ENCODE measurements at places on chromosomes 5 and 9. TPM values are rescaled to one million over a fixed set of nuclear protein-coding genes. Genes with fewer than 3 reads are reported as not detected.

SLC12A7 gene
- 49.5 TPM for total RNA-seq

LCN12 gene
- 1.9 TPM for total RNA-seq

IFNA4 gene
- not detected for total RNA-seq

KCNV2 gene
- total RNA-seq: not detected

CD274 gene
- 16.5 TPM for total RNA-seq

TPD52L3 gene
- total RNA-seq: not detected

DNA sequence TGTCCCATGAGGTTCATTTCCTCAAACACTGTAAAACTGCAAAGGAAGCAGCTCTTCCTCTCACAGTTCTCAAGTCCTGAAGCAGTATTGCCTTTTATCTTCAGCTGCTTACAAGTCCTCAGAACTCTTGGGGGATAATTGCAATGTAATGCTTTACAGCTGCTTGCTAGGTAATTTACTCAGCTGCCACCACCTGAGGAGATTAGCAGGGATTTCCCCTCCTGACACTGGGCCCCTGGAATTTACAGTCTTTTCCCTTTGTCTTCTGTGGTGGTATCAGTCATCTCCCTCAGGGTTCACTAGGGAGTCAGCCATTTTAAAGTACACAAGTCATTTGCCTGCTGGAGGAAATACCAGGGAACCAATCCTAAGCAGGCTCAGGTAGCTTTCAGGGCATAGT, 754.3 kb upstream of the GRAMD2B start:
- H3K4me1 ChIP-seq: no peaks in the 10 kb centered on the region
- H3K27me3 ChIP-seq: no peaks in the 10 kb centered on the region
- DNase-seq: no peak
- no peak overlapping the region for H3K4me3 ChIP-seq
- H3K36me3 ChIP-seq: no peaks in the 10 kb centered on the region
- H3K27ac ChIP-seq: no peak overlapping the region

DNA sequence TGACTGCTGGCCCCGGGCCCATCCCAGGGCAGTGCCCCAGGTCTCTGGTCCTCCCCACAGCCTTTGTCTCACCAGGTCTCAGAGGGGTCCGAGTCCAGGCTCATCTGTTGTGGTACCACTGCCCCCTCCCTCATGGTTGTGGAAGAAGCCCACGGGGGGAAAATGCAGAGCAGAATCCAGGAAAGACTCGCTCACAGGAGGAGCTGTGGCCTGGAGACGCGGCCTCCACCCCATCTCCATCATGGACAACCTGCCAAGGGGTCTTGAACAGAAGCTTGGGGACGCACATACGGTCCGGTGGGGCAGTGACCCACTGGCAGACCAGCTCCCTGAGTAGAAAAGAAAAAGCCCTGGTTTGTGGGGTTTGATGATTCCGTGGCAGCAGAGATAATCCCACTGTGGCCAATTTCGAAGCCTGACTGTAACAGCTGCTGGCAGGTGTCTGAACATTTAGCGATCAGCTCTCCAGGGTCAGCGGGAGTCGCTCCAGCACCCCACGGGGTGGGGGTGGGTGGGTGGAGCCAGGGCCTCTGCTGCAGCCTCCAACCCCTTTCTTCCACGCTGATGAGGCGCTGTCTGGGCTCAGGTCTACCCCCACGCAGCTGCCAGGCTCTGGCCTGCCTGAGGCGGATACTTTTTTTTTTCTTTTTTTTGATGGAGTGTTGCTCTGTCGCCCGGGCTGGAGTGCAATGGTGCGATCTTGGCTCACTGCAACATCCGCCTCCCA, 1.9 kb upstream of the GRIN1 start:
- H3K4me1 ChIP-seq: peaks cover 6% of the 10 kb centered on the region
- H3K27ac ChIP-seq: no peak overlapping the region
- no peaks in the 10 kb centered on the region for H3K36me3 ChIP-seq
- no peak for DNase-seq

GRCh38 chr5:163135849-163136248, 301.5 kb upstream of the CCNG1 start:
- H3K27me3 ChIP-seq: no peaks in the 10 kb centered on the region
- no peak for DNase-seq
- no peaks in the 10 kb centered on the region for H3K36me3 ChIP-seq

DNA sequence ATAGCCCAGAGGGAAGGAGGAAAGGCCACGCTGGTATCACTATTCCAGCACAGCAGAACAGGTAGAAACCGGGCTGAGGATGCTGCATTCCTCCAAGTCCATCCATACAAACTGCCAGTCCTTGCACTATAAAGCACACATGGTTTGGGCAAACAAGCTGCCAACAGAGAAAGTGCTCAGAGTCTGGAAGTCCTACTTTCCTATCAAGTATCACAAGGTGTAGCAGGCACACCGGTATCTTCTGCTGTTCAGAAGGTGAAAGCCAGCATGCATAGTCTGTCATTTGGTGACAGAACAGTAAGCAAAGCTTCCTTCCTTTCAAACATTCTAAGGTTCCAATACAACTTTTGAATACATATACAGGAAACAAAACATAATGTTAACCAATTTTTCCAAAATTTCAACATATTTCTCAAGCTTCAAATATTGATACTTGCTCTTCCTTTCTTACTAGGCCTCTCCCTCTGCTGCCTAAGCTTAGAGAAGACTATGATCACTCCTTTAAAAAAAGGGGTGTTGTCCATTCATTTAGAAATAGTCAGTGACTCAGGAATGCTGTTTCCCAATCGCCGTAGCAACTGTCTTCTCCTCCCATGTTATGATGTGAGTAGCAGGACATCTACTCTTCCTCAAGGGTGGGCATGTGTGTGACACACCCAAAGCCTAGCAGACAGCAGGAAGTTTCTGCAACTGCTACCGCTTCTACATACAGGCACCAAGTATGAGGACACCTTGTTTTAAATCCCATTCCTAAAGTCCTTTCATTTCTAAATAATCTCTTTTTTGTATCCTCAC, 14.7 kb downstream of the DIAPH1 start:
- peak overlapping the region; percentile 81 for H3K27ac ChIP-seq
- H3K4me1 ChIP-seq: peaks cover 92% of the 10 kb centered on the region
- no peak overlapping the region for H3K4me3 ChIP-seq

- no peak for DNase-seq
- H3K27ac ChIP-seq: no peak overlapping the region
- no peaks in the 10 kb centered on the region for H3K4me1 ChIP-seq
- no peaks in the 10 kb centered on the region for H3K36me3 ChIP-seq
- H3K4me3 ChIP-seq: no peak overlapping the region
These were observed 151.8 kb upstream of the PPP1R2B start for GRCh38 chr5:156698323-156698722.

DNA sequence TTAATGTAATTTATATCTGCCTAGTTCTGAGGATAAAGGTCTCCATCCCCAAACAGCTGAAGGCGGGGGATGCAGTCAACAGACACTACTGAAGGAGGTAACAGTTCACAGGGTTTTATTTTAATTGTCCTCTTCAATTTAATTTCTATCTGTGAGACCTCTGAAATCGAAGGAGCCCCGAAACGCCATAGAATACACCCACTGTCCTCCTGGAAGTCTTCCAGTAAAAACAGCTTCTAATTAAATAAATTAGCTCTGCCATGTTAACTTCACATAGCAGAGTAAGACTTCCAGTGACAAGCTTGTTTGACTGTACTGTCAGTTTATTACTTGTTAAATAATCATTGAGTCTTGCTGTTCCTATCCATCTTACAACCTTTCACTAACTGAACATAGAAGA, 193.5 kb downstream of the SEC61B start:
- no peak for DNase-seq
- no peaks in the 10 kb centered on the region for H3K36me3 ChIP-seq
- no peaks in the 10 kb centered on the region for H3K4me1 ChIP-seq
- no peak overlapping the region for H3K27ac ChIP-seq

DNA sequence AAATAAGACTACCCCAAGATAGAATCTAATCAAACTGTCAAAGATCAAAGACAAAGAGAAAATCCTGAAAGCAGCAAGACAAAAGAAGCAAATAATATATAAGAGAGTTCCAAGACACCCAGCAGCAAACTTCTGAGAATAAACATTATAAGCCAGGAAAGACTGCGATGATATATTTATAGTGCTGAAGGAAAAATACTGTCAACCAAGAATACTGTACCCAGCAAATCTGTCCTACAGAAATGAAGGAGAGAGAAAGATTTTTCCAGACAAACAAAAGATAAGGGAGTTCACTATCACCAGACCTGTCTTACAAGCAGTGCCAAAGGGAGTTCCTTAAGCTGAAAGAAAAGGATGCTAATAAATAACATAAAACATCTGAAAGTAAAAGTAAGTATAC, 227.4 kb downstream of the DENND1A start:
- no peaks in the 10 kb centered on the region for H3K4me1 ChIP-seq
- no peaks in the 10 kb centered on the region for H3K36me3 ChIP-seq
- no peak overlapping the region for H3K27ac ChIP-seq
- DNase-seq: no peak

DNA sequence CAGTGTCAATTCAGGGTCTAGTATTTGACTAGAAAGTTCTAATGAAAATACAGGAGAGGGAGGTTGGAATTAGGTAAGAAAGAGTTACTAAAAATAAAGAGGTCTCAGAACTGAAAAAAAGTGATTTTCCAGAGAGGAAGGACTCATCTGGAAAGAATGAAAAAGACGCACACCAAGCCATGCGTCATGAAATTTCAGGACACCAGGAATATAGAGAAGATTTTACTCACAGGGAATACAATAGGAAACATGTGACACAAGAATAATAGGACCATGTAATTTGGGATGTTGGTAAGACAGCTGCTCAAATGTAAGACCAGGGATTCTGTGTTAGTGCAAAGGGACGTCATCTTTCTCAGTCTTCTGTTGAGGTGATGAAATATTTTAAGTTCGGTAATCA, 224.7 kb downstream of the GDNF start:
- H3K4me1 ChIP-seq: no peaks in the 10 kb centered on the region
- H3K27me3 ChIP-seq: no peaks in the 10 kb centered on the region
- H3K36me3 ChIP-seq: no peaks in the 10 kb centered on the region
- no peak overlapping the region for H3K27ac ChIP-seq
- no peak for DNase-seq
- no peak overlapping the region for H3K4me3 ChIP-seq

DNA sequence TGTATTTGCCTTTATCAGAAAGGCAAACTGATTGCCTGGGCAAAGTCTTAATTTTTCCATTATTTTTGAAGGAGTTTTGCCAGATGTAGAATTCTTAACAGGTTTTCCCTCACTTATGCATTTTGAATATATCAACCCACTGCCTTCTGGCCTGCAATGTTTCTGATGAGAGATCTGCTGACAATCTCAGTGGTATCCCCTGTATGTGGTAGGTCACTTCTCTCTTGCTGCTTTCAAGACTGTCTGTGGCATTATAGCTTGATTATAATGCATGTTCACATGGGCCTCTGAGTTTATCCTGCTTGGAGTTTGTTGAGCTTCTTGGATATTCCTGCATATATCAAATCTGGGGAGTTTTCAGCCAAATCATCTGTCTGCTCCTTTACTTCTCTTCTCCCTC, 82.2 kb downstream of the HABP4 start:
- no peak overlapping the region for H3K27ac ChIP-seq
- H3K4me3 ChIP-seq: no peak overlapping the region
- no peaks in the 10 kb centered on the region for H3K27me3 ChIP-seq

GRCh38 chr9:119559986-119560385, 190.8 kb upstream of the BRINP1 start:
- H3K27me3 ChIP-seq: no peaks in the 10 kb centered on the region
- no peaks in the 10 kb centered on the region for H3K36me3 ChIP-seq
- no peak overlapping the region for H3K4me3 ChIP-seq
- DNase-seq: no peak
- peaks cover 8% of the 10 kb centered on the region for H3K4me1 ChIP-seq

DNA sequence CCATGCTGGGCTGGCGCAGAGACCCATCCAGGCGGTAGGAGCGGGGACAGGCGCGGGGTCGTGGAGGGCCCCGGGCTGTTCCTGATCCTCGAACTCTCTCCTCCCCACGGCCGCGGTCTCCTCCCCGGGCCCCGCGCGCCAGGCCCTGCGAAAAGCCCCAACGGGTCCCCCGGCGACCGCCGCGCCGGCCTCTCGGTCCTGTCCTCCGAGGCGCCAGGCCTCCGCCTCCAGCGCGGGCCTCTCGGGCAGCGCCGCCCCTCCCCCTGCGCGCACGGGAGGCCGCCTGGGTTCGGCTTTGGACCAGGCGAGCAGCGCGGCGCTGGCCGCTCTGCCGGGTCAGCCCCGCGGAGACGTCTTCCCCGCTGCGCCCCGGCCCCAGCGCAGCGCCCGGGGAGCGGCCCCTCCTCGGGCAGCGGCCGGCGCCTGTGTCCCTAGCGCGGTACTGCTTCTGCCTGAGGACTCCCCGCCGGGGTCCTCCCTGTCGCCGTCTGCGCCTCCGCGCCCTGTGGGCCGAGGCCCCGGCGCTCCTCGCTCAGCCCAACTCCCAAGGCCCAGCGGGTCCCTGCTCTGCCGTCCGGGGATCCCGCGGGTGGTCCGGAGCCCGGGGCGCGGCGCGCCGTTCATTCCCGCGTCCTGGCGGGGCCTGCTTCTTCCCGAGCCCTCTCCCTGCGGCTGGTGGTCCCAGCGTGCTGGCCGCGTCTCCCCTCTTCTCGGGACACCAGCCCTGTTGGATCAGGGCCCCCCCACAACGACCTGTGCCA, 13.4 kb downstream of the COL23A1 start:
- peaks cover 40% of the 10 kb centered on the region for H3K27me3 ChIP-seq
- H3K4me1 ChIP-seq: no peaks in the 10 kb centered on the region
- no peak for DNase-seq
- H3K4me3 ChIP-seq: peak overlapping the region; percentile 29
- H3K27ac ChIP-seq: no peak overlapping the region

DNA sequence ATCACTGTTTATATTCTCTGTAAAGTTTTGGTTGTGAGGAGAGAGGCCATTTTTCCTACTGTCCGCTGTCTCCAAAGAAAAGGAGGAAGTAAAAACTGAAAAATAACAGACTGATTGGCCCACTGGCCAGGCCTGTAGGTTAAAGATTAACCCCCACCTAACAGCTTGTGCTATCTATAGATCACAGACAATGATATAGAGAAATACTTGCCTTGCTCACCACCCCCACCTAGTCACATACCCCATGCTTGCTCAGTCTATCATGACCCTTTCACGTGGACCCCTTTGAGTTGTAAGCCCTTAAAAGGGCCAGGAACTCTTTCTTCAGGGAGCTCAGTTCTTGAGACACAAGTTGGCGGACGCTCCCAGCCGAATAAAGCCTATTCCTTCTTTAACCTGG, 357.4 kb downstream of the PRDM9 start:
- no peak overlapping the region for H3K27ac ChIP-seq
- H3K36me3 ChIP-seq: no peaks in the 10 kb centered on the region
- no peak for DNase-seq
- H3K27me3 ChIP-seq: no peaks in the 10 kb centered on the region
- H3K4me3 ChIP-seq: no peak overlapping the region
- H3K4me1 ChIP-seq: no peaks in the 10 kb centered on the region

Data from lower lobe of right lung (tissue), 2 donors.